ENCODE measurements at places on chromosomes 6 and 20.
A peak's percentile ranks its signal among the peaks of the same experiment; 100 is the strongest.

DNA sequence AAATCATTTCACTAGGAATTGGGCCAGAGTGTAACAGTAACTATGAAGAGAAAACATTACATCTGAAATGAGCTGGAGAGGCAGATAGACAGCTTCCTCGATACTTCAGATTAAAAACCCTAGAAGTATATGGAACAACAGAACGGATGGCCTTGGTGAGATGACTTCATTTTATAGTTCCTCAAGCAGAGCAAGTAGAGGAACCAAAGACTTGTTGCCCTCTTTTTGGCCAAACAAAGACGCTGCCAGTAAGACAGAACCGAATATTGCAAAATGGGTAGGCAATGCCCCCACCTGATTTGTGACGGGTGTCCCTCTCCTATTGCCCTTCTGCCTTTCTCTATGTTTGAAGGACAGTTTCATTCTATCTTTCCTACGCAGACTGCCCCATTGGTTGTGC is 53.5 kb downstream of the AGPAT4 start:
- DNase-seq = no peak

DNA sequence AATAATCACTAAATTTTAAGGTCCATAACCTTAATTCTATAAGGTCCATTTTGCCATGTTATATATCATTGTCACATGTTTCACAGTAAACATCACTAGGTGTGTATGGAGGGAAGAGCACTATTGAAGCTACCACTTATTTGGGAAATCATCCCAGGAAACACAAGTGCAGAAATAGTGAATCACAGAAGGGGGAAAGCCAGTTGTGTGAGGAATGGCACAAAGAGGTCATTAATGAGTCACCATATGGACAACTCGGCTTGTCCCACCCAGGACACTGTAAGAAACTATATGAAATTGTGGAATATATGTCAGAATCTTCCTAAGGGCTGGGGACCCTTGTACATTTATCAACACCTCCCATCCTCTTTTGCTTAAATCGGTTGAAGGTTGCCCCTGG is 13.7 kb downstream of the BTN3A1 start:
- no peak for DNase-seq

DNA sequence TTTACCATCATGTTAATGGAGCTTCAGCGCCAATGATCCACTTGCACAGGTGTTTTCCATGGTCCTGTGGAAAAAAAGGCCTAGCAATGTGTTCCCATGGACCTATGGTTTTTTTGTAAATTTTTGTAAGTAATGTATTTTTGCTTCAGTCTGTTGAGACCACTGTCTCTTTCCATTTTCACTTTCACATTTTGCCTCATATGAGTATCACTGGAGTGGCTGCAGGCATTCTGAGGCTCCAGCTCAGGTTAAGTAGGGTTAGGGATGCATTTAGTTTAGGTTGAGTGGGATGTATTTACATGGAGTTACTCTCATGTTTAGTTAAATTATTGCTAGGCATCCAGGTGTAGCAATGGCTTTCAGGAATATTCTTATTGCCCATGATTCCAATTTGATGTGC is 19.2 kb upstream of the LMBRD1 start:
- no peak for DNase-seq

DNA sequence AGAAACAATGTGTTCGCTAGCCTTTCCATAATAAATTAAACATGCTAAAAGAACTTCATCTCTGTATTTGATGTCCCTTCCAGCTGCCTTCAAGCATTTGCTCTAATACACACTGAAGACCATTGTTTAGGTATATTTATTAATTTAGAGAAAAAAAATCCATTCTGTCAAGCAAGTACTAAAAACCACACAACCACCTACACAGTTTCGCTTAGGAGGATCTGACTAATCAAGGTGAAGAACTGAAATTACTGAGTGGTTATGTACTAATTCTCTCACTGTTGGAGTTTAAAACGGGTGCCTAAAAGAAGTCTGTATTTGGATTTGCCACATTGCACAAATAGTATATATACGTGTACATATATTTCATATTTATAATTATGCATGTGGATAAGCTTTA is 58.9 kb downstream of the GMDS start:
- DNase-seq = no peak

- no peak for DNase-seq
Measured at GRCh38 chr6:5956939-5957338, 49.8 kb downstream of the NRN1 start.

GRCh38 chr6:27667657-27668441 is 194.9 kb upstream of the ZNF184 start:
- DNase-seq = no peak

GRCh38 chr6:44925100-44925739 is 402.9 kb upstream of the RUNX2 start:
- DNase-seq = peak; percentile 10

DNA sequence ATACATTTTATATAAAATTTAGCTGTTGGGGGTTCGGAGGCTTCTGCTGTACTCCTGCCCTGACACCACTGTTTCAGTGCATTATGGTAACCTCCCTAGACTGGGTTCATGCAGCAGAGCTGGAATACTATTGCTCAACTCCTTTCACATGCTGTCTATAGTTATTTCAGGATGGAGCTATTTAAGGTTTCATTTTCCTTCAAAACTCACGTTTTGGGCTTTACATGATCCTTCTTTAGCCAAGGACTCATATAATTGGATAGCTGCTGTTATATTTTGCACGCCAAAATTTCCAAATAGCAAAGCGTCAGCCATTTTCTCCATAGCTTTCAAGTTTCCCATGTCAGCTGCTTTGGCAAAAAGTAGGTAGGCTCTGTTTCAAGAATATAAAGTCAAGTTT is 76.8 kb downstream of the SEL1L2 start:
- no peak for DNase-seq

DNA sequence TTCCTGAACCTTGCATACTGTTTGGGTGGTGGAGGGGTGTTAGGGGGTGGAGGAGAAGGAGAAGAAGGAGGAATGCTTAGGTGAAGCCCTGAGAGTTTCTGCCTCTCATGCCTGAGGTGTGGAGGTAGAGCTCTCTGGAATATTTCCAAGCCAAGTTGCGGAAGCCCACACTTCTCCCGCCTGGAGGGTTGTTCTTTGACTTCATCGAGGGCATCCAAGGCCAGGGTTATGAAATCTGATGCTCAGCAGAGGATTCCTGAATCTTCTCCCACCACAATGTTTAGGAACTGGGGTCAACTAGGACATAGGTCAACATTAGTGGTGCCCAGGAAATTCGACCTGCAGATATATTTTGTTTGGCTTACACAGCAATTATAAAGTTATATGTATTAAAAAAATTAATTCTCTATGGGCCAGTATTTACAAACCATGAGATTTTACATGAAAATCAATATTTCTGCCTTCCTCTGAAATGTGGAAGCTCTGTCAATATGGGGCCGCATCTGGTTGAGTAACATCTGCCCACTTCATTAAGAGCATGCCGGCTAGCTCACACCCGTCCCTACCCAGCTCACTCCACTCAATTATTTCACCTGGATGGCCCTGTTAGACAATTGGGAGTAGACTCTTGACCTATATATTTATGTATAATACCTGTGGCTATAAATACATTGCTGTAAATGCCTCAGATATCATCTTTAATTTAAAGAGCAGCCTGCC is 257.1 kb upstream of the ZFP64 start:
- no peak for DNase-seq
